ENCODE measurements at places on chromosomes 3 and 15.

- no peak for DNase-seq
Measured at GRCh38 chr15:90365414-90366055, 13.5 kb downstream of the ZNF774 start.

- DNase-seq, result no peak
Measured at GRCh38 chr15:31277335-31278060, 49.1 kb upstream of the KLF13 start.

DNA sequence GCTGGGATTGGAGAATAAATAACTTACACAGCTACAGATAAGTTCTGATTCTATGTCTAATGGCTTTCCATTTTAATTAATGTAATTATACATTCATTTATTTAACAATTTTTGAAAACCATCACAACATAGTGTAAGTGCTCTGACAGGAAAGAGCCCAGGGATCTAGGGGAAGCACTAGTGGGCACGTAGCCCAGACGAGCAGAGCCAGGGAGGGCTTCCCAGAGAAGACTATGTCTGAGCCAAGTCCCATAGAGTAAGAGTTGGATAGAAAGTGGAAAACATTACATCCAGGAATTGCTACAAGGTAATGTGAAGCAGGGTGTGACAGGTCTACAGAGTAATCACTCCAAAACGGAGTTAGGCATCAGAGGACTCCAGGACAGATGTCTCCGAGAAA, 2.9 kb upstream of the HGD start:
- DNase-seq, result no peak

DNA sequence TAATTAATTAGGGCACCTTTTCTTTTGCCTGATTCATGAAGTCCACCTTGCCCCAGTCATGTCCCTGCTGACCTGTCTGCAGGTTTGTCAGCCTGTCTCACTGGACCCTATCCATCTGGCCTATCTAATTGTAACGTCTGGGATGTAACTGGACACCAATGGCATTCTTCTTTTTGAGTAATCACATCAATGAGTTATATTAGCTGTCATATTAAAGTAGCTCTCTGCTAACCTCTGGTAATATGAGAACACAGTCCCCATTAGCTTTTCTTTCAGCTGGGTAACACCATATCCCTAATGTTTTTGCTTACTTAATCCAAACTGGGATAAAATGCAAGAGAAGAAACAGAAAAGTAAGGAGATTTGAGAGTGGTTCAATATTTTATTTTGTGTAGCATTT, 166.2 kb upstream of the VEPH1 start:
- no peak for DNase-seq

DNA sequence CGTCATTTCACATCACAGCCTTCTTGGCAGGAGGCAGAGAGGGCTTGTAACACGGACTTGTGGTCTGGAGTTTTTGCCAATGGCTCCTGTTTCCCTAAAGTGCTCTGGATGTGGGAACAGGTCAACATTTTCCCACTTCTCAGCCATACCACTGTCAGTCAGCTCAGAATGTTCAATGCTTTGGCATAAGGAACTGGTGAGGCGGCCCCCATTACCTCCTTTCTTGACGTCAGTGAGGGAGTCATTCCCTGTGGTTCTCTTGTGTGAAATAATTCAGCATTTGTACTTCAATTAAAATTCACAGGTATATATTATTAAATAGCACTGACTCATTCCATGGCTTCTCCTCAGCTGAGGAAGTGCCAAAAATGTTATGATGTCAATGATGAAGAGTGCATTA, 167.1 kb downstream of the P3H2 start:
- no peak for DNase-seq

DNA sequence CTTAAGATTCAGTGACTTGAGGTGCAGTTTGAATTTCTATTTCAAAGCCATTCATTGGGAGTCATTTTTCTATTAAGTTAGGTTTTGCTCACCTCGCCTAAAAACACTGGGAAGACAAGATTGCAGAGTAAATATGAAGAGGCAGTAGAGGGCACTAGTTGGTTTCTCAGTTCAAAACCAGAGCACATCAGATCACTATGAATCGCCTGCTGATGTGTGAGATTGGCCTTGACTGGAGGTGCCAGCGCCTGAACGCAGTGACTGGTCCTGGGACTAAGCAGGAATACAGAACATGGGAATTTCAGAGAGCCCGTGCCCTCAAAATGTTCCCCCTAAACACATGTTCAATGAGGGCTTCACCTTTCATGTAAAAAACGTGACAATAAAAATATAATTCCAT, 229.0 kb downstream of the ITPR1 start:
- peak; percentile 16 for DNase-seq

DNA sequence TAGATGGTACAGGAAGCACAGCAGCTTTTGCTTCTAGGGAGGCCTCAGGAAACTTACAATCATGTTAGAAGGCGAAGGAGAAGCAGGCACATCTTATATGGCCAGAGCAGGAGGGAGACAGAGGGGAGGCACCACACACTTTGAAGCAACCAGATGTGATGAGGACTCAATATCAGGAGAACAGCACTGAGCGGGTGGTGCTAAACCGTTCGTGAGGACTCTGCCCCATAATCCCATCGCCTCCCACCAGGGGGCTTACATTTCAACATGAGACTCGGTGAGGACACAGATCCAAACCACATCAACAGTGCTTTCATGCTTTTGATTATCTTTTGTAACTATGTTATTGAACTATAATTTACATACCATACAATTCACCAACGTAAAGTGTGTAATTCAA, 7.6 kb upstream of the TMEM44 start:
- DNase-seq, result no peak

DNA sequence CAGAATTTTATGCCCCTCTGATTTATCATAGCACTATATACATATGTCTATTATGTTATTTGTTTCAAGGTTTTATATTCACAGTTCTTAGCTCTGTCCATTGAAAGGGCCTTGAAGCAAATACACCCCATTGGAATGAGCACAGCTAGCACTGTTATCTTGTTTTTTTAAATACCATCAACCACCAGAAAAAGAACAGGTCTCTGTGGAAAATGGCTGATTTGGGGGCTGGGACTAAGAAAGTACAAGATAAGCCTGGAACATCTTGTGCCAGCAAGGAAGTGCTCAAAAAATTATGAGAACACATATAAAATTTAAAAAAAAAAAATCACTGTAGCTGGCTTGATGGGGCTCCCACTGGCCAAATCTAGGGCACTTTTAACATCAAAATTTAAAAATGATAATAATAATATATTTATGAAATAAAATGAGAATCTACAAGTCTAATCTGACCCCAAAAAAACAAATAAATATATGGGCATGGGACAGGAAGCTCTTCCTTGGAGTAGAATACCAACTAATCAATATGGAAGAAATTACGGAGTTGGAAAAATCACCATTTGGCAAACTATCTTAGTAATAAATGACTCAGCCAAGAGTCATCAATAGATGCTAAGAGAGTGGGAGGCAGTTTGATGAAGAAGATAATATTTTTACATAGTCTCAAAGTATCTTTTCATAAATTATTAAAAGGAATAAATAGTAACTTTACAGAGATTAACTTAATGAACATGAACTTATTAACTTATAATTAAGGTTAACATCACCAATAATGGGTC, 20.5 kb downstream of the IFT80 start:
- no peak for DNase-seq

- no peak for DNase-seq
Measured at GRCh38 chr15:51044037-51044727, 50.5 kb downstream of the TNFAIP8L3 start.

- DNase-seq, result no peak
Measured at GRCh38 chr3:58355179-58355578, 22.5 kb downstream of the PXK start.

DNA sequence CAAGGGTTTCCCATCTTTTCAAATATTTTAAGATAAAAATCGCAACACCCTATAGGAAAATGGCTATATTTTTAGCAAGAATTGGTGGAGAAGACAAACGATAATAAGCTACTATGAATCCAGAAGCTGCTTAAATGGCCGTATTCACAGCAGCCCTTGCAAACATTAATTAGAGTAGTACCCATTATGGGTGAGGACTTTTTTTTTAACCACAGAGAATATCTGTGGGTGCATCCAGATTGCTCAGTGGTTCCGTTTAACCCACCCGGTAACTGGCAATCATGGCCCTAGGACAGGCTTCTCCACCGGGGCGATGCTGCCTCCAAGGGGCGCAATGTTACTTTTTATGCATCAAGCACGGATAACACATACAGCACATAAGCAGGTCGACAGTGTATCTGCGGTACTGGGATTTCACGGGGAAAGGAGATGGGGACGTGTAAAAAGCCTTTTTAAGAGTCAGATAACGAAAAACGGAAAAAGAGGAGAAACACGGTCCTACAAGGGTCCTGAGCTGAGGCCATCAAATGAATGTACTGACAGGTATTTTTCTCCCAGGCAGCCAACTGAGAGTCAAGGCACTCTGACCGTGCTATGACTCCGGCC, 968 bp upstream of the TMEM266 start:
- no peak for DNase-seq

Measured in NCI-H187 treated with DMSO at 0.1 percent for 48 hours (cell line).